Activated CD4-positive, alpha-beta T cell treated with anti-CD3 and anti-CD28 coated beads for 4 hours (primary cell): ENCODE measurements at places on chromosomes 2 and 18.

GRCh38 chr2:29583548-29584156, 337.7 kb downstream of the ALK start:
- DNase-seq: no peak

- DNase-seq: no peak
Observed at GRCh38 chr2:75491129-75491753, 69.5 kb downstream of the EVA1A start.

GRCh38 chr18:50706651-50707050, 113.2 kb downstream of the MRO start:
- DNase-seq: no peak

DNA sequence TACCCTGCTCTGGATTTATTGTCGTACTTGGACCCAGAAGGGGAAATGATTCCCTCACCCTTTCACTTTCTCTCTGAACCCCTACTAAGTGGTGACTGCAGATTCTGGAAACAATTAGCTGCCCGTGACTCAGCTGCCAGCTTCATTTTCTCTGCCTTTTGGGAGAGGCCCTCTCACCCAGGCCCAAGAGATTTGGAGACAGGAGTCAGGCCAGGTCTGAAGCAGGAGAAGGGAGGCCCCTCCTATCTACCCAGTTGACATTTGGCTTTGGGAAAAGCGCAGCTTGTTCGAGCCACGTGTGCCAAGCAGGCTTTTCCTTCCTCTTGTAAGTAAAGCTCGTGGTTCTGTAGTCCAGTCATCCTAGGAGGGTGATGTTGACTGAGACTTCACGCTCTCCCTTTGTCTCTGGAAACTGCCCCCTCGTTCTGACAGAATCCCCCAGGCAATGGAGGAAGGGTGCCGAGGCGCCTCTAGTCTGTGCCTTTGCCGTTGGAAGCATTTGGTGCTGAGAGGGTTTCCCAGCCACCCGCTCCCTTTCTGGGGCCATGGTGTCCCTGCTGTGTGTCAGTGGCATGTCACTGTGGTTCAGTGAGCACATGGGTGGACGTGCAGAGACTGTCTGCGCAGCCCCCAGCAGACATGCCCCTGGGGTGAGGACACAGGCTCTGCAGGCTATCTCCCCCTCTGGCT, 8.6 kb downstream of the OXER1 start:
- DNase-seq: no peak

DNA sequence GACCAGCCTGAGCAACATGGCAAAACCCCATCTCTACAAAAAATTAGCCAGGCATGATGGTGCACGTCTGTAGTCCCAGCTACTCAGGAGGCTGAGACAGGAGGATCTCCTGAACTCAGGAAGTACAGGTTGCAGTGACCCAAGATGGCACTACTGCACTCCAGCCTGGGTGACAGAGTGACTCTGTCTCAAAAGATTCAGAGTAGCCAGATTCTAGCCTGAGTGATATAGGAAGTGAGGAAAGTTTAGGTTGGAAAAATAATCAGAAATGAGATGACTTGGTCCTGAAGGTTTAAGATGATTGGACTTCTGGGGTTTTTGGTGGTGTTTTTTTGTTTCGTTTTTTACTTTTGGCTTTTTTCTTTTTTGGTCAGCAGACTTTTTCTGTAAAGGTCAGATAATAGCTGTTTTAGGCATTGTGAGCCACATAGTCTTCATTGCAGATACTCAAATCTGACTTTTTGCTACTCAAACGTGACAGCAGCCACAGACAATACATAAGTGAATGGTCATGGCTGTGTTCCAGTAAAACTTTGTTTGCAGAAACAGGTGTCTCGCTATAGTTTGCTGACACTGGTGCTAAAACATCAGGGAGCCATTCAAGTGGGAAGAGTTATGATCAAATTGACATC, 104.1 kb upstream of the UBXN4 start:
- no peak for DNase-seq
